ENCODE measurements at places on chromosomes 16 and 17.

DNA sequence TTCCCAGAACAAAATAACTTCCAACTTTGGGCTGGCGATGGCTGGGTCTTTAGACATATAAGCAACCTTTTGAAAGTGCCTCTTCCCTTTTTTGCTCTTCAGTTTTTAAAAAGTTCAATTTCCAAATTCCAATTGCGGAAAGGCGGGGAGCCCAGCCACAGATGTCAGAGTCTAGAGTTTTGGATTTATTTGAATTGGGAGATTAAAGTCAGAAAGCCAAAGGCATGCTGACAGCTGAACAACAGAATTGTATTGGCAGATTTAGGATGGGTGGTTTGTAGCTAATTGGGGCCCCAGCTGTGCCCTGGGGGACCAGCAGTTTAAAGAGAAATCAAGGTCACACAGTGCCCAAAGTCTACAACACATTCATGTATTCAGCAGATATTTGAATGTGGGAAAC, 10.5 kb downstream of the YPEL2 start:
- DNase-seq: no peak

DNA sequence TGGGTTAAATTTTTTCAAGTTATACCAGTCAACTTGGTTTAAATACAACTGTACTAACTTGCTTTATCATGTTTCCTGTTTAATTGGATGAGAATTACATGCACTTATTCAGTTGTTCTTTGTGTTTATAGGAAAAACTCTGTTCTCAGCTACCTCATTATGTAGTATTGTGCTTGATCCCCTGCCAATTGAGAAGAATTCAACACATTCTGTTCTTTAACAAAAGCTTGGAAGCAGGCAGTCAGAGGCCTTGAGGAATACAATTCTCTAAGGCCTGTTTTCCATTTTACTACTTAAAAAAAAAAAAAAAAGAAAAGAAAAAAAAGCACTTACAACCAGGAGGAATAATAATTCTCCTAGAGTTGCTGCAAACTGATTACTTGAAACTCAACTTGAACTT, 60.6 kb upstream of the CMIP start:
- no peak for DNase-seq

DNA sequence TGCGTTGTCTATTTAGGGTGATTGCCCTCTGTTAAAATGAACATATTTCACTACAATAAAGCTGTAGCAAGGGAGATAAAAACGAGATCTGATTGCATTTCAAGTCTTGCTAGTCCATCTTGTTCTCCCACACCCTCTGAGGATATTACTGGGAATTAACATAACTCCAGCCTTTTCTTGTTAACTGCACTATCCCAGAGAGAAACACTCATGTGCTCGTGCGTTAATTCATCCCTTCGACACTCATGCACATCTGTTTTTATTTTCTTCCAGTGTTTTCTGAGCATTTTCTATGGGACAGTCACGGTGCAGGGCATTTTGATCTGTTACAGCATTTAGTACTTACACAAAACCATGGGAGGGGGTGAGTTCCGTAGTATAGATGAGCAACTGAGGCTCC, 202.1 kb downstream of the CYLD start:
- no peak for DNase-seq

GRCh38 chr17:830950-831349, 48.8 kb downstream of the MRM3 start:
- DNase-seq: no peak

GRCh38 chr16:79589601-79590102, 10.9 kb downstream of the MAF start:
- DNase-seq: no peak

- DNase-seq: no peak
Observed at GRCh38 chr17:78180083-78180482, 6.8 kb downstream of the TK1 start.

DNA sequence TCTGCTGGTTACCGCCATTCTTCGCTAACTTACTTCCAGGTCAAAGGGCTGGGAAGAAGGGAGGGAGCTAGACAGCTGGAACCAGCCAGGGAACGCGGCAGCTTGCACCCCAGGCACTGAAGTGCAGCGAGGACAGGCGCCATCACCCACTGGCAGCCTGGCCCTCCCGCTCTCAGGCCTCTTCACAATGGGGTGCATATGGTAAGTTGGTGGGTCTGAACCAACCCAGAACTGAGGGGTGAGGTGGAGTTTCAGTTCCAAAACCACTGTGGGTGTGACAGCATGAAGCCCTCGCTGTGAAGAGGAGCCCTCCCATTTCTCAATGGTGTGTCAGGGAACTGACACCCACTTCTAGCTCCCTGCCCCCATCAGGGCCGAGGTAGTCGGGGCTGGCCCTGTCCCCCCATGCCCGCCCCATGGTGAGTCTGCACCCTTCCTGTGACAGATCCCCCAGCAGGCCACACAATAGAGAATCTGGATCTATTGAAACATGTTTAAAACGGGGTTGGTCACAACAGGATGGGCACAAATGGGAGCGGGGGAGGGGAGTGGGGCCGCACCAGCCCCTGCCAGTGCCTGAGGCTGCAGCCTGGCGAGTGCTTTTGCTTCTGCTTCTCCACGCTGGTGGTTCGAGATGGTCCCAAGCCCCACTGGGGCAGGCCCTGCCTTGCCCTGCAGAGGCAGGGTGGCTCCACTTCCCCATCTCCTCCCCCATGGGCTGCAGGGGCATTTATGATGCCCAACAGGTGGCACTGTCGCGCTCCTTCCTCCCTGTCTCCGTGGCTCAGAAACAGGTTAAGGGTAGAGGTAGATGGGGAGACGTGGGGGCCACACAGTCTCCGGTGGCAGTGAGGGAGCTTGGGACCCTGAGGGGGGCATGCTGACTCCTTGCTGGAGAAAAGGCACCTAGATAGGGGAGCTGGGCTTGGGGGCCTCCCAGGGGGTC, 2.3 kb downstream of the LIMD2 start:
- DNase-seq: peak; percentile 87

DNA sequence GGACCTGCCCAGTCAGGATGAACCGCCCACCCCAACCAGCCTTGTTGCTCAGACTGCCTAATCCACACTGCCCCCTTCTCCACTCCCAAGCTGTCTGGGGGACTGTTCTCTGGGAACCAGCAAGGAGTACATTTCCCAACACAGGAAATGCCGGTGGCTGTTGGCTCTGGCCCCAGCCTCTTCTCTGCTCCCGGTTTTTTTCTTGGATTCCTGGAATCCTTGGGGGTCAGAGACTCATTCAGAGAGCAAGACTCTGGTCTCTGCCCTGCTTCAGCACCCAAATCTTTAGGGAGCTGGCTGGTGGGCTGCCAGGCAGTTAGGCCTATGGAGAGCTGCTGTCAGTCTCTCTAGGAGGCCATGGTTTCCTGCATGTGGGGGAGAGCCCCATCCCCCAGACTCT, 10.8 kb upstream of the MTMR4 start:
- no peak for DNase-seq

DNA sequence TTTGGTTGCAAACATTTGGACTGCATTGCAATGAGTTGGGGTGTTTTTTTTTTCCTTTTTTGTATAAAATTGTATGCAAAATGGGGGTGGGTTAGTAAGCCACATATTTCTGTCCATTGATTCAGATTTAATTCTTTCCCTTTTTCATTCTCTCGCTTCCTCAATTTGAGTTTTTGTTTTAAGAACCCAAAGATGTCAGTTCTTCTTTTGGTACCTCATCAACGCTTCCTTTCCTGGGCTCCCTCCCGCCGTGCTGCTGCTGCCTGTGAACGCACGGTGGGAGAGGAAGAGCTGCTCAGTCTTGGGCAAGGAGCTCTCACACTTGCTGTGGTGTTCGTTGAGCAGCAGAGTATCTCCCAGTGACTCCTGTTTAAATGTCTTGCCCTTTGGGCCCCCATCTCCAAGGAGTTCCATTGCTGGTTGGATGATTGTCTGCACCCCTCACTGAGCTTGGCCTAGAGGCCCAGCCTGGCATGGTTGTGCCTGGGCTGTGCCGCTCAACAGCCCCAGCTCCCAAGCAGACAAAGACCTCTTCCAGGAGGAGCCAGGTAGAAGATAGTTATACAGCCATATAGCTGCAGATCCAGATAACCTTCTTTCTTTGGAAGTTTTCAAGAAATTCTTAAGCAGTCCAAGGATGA, 13.6 kb downstream of the UBFD1 start:
- no peak for DNase-seq

DNA sequence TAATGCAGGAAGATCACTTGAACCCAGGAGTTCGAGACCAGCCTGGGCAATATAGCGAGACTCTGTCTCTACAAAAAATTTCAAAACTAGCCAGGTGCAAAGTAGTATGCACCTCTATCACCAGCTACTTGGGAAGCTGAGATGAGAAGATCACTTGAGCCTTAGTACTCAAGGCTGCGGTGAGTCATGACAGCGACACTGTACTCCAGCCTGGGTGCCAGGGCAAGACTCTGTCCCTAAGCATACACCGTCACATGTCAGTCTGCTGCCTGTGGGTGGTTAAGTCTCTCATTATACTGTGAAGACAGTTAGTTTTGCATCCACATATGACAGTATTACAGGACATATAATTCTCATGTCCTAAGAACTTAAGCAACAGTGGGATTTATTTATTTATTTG, 21.8 kb downstream of the NMRAL1 start:
- no peak for DNase-seq

DNA sequence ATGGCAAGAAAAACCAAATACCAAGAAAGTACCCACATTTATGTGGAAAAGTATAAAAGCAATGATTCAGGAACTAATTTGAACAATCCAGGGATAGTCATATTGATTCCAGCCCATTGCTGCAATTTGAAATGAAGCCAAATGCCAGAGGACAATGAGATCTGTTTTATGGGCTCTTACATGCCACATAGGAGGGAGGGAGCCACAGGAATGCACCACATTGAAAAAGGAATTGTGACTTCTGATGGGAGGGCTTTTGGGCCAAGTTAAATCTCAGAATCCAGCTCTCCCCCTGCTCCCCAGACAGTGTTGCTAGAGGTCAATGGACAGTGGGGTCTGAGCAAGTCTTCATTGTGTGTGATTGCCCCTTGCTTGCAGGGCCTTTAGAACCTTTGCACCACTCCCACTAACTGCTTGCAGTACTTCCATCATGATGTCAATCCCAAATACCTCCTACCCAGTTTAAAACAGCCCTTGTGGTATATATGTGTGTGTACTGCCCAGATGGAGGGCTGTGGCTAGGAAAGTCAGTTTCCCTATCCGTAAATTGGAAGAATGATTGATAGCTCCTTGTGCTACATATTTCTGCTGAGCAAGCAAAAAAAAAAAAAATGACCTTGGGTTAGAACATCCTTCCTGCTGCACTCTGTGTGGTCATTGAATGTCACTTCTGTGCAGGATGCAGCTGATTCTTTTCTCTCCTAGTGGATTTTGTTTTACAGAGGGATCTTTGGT, 406.8 kb downstream of the UTP18 start:
- DNase-seq: no peak

GRCh38 chr17:3782751-3783150, 18.2 kb downstream of the ITGAE start:
- DNase-seq: no peak

- no peak for DNase-seq
Observed at GRCh38 chr16:65476448-65476955, 354.6 kb upstream of the CDH11 start.

DNA sequence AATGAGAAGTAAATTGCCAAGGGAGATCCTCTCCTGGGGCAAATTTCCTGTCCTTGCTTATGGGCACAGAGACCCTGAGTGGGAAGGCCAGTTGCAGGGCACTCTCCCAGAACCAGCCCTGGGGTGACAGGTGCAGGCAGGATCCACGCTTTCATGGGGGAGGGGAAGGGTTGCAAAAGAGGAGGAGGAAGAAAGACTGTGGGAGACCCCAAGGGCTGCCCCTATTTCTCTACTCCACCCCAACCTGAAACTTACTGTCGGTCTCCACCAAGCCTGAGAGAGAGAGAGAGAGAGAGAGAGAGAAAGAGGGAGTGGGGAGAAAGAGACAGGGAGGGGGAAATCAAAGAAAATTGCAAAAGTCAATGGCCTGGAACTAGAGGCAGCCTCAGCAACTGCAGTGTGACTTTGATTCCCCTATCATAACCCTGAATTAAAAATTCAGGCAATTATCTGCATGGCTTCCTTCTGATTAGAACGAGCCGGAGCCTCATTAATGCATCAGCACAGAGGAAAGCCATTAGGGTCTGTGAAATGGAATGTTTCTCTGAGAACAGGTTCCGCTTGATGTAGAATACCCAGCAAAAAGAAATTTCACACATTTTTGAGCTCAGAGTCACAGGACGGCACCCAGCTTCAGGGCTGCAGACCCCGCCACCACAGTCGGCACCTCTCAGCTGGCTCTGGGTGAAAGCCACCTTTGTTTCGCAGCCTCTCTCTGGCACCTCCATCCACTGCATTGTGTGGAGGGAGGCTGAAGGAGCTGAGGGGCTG, 45.1 kb upstream of the HNF1B start:
- no peak for DNase-seq

DNA sequence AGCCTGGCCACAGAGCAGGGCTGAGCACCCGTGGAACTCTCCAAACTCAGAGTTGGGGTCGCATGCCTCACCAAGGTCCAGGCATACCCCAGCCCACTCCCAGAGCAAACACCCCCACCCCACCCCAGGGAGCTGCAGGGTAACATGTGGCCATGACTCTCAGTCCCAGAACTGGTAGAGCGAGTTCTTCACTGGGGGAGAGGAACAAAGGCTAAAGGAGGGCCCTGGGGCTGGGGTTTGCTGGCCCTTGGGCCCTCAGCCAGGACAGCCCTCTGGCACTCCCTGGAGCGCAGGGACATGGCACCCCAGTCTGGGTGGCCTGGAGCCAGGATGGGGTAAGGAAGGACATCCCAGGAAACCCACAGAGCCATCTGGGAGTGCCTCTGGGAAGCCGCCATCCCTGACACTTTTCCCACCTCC, 4.2 kb downstream of the HID1 start:
- no peak for DNase-seq

- peak; percentile 97 for DNase-seq
Observed at GRCh38 chr16:89701425-89702406, at the start of gene SPATA2L. SPATA2L (minus strand) TSS chr16:89701705; CDS start chr16:89701232, 473 bp downstream.

DNA sequence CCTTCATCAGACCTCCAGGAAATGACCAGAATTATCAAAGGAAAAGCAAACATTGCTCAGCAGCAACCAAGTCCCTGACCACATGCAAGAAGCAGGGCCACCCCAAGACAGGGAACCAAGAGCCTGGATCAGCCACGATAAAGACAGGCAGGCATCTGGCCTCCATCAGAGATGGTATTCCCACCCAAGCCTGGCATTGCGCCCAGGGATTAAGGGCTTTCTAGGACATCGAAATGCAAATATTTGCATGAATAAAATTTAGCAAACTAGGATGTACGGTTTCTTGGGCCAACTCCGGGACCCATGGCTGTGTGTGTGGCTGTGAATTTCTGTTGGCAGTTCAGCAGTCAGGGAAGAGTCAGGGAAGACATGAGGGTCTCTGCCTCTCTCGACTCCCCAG, 241.4 kb upstream of the DYNLRB2 start:
- DNase-seq: no peak

GRCh38 chr17:67779098-67779672, 46.1 kb upstream of the BPTF start:
- DNase-seq: peak; percentile 51

- no peak for DNase-seq
Observed at GRCh38 chr16:78882751-78883150, 717.8 kb downstream of the MAF start.

DNA sequence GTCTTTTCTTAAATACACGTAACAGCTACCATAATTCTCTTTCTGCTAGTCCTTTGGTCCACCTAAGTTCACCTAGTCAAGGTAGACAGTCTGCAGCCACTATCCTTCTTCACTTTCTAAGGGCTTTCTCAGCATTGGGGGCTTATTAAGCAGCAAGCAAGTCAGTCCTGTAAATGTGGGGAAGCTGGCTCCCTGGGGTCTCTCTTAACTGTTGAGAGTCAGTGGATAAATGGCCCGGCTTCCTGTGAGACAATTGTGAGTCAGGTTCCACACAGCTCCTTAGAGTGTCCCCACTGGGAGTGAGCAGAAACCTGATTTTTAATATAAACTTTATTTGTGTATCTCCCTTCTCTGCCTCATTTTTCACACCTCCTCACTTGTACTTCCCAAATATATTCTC, 132.1 kb downstream of the CDH13 start:
- DNase-seq: no peak

Measured in stimulated activated CD8-positive, alpha-beta memory T cell treated with anti-CD3 and anti-CD28 coated beads, Interleukin-4, amount 100 ng/mL, for 48 hours (primary cell).